D341Med (cell line): ENCODE measurements at places on chromosomes 6 and 20.

GRCh38 chr20:3543901-3544507, 73.2 kb downstream of the ATRN start:
- no peak for DNase-seq

DNA sequence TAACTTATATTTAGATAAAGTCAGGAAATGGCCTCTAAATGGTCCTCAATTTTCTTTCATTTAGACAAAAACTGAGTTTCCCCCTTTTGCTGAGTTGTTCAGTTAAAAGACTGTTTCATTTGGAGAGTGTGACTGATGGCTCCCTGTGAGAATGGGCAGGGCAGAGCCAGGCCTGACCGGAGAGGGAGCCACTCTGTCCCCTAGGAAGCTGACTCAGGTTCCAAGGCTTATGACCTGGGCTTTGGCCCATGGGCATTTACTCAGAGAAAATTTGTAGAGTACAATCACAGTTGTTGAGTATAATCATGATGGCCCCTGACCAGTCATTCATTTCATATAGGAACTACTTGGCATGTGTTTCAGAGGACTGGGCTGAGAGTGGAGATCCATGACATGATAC, 37.0 kb upstream of the AIG1 start:
- DNase-seq: no peak

DNA sequence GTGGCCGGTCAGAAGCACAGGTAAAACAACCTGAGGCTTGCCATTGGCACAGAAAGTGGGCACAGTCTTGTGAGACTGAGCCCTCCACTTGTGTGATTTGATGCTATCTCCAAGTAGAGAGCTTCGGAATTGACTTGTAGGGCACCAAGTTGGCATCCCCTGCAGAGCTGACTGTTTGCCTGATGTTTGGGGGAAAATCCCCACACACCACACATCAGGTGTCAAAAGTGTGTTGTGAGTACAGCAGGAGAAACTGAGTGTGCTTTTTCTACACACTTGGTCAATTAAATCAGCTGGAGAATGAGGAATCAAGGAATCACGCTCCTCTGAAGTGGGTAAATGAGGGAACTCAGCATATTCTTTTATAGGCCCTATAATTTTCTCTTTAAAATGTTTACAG, 989 bp downstream of the SERINC3 start:
- DNase-seq: no peak

GRCh38 chr6:68761985-68762384, 126.9 kb downstream of the ADGRB3 start:
- no peak for DNase-seq

GRCh38 chr6:56046576-56046975, 171.2 kb upstream of the BMP5 start:
- no peak for DNase-seq

GRCh38 chr6:110415086-110415916, at the start of gene DDO:
DDO (minus strand) TSS chr6:110415575; CDS start chr6:110413462, 2,113 bp downstream.
- no peak for DNase-seq

DNA sequence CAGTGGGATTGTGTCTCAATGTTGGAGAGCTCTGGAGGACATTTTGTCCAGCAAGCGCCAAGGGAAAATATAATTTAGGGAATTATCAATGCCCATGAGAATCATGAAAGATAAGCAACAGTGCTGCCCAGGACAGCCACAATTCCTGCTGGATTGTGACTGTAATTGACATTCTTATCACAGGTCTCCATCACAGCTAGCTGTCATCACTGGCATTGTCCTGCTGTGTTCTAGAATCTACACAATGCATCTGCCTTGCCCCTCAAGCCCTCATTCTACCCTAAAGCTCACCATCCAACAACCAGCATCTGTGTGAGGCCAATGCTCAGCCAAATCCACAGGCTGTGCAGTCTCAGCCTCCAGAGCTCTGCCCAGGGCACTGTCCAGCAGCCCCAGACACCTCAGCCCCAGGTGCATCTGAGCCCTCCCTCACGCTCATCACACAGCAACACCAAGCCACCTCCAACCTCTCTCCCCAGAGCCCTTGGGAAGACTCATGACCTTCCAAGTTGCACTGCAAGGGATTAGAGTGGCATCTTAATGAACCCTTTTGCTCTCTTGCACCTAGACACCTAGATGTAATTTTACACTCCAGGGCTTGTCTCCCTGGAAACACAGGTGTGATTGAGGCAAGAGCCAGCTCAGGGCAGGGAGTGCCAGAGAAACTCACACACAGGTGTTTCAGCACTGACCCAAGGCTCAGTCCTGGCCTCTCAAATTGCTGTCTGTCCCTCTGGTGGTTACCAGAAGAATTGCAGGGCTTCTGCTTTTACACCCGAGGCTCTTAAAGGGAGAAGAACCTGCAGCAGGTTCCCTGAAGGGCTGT, 85.2 kb upstream of the PHACTR3 start:
- peak; percentile 76 for DNase-seq

DNA sequence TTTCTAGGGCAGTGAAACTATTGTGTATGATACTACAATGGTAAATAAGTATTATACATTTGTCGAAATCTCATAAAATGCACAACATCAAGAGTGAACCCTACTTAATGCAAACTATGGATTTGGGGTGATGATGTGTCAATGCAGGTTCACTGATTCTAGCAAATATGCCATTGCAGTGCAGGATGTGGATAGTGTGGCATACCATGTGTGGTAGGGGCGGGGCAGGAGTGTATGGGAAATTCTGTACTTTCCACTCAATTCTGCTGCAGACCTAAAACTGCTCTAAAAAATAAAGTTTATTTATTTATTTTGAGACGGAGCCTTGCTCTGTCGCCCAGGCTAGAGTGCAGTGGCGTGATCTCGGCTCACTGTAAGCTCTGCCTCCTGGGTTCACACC, 44.3 kb downstream of the ABHD12 start:
- no peak for DNase-seq

- no peak for DNase-seq
Measured at GRCh38 chr20:16485401-16485800, 87.8 kb downstream of the KIF16B start.

GRCh38 chr6:33030245-33030644, 20.9 kb upstream of the HLA-DOA start:
- DNase-seq: no peak

DNA sequence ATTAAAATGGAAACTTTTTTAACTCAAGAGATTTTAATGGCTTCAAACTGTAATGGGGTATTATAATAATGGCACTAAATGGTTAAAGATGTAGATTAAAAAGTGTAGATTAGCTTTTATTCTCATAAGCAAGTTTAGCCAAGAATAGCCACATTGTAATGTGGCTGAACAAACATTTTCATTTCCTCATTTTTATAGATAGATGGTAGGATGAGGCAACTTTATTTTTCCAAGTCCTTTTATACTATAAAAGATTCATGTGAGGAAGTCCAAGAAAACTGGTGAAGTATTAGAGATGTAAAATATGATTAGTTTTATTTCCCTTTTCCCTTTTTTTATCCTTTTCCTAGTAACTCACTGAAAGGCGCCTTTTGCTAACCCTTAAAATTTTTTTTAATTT, 88.8 kb downstream of the ATRN start:
- DNase-seq: no peak

- DNase-seq: no peak
Measured at GRCh38 chr6:140824595-140824994, 1308.1 kb upstream of the GJE1 start.

DNA sequence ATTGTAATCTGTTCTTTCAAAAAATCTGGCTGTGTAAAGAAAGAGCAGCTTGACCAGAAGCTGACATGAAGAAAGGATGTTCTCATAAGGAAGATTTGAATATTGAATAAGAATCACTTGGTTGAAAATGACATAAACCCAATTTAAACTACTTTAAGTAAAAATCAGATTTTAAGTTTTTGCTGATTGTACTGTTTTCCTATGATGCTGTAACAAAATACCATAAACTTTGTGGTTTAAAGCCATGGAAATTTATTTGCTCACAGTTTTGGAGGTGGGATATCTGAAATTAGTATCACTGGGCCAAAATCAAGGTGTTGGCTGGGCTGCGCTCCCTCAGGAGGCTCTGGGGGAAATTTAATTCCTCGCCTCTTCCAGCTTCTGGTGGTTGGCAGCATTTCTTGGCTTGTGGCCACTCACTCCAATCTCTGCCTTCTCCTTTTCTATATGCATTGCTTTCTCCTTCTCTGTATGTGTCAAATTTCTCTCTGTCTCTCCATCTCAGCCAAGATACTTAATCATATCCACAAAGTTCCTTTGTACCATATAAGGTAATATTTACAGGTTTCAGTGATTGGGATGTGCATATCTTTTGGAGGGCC, 141.2 kb upstream of the ZFP64 start:
- DNase-seq: no peak

DNA sequence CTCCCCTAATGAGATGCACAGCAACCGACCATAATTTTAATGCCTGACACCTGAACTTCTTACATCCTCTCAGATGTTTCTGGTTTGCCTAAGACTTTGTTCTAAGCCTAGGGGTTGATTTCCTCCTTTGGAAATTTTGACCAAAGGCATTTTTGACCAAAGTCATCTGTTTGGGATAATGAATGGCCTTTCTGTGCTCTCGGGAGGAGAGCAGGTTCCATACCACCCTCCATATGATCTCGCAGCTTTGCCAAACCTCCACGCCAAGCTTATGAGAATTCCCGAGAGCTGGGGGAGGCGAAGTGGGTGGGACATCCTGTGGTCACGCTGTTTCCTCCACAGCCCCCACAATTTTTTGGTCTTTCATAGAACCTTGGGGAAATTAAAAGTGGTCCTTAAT, 91.7 kb downstream of the SCML4 start:
- DNase-seq: no peak

- no peak for DNase-seq
Measured at GRCh38 chr6:15550546-15551123, 112.2 kb downstream of the DTNBP1 start.

DNA sequence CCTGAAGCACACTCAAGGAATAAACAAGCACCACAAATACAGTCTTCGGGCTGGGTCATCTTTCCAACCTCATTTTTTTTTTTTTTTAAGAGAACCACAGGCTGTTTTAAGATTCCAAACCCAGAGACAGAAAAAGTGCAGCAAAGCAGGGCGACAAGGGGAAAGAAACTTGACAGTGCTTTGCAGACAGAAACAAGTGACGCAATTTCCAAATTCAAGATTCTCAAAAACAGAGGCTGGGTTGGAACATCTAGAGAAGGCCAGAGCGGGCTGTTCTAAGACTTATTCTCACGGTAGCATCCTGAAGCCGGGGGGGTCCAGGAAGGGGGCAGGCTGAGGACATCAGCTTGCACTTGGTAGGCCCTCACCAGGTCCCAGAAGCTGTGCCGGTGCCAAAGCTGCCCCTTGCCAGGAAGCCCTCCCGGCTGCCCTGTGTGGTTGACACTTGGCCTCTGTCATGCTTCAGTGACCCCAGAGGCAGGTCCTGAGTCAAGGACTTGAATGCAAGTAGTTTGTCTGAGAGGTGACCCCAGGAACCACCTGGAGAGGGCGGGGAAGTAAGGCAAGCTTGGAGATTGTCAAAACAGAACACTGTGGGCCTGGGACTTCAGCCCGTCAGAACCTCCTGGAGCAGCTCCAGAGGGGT, 50.5 kb downstream of the BMP7 start:
- no peak for DNase-seq

DNA sequence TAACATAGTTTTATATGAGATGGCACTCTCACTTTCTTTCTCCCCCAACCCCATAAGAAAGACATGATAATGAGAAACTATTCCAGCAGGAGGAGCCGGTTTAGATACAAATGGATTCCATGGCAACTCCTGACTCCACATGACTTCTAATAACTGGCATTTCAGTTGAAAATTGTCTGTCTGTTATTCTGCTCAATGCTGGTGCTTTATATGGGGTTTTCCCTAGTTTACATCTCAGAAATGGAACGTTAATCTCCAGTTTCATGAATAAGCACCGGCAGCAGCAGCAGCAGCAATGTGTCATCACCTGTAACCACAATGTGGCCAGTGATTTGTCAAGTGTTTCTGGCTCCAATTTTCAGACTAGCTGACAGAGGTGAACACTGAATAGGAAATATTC, 8.0 kb upstream of the SIM1 start:
- DNase-seq: no peak

GRCh38 chr6:169782966-169783365, 31.5 kb downstream of the ERMARD start:
- no peak for DNase-seq

- no peak for DNase-seq
Measured at GRCh38 chr6:43803055-43803782, 33.2 kb downstream of the VEGFA start.

DNA sequence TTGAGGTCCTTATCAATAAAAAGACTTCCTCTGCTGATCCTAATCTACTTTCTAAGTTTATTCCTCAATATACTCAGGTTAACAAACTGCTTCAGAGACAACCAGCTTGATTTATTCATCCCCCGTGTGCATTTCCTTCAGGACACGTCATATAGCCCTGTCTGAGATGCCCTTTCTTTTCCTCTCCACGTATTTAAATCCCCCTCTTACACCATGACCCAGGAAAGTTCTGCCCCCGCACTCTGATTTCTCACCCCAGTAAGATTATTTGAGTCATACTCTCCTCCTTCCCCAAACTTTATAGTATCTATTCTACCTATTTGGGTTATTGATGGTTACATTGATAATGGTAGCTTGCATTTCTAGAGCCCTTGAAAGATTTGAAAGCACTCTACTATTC, 9.8 kb upstream of the CGA start:
- no peak for DNase-seq

DNA sequence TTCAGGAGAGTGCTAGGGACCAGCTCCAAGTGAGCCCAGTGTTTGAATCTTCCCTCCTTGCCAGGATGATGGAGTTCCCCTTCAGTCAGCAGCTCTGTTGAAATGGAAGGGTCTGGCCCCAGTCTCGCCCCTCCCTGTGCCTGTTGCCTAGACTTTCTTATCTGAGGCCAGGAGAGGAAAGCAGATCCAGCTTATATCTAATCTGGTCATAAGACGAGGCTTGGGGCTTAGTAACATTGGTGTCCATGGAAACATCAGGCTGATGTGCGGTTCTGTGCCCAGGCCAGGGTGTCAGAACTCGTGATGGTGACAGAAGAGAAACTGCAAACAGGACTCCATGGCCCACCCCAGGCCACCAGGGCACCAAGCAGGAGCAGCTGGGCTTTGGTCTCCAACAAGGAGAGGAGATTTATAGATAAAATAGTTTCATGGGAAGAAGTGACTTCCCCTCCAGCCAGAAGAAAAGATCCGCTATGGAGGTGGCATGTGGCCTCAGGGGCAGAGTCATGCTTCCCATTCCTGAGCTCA, 9.8 kb downstream of the MAS1L start:
- DNase-seq: no peak

DNA sequence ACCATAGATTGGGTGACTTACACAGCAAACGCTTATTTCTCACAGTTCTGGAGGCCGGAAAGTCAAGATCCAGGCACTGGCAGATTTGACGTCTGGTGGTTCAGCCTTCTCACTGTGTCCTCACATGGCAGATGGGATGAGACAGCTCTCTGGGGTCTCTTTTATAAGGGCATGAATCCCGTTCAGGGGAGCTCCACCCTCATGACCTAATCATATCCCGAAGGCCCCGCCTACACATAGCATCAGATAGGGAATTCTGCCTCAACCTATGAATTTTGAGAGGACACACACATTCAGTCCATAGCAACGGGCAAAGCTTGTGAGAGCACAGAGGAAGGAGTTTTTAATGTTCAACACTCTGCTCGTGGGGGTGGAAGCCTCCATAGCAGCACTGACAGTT, 27.5 kb downstream of the DAAM2 start:
- DNase-seq: no peak

GRCh38 chr6:136061701-136062100, 188.4 kb downstream of the MTFR2 start:
- no peak for DNase-seq
